ELF-1 (cell line): ENCODE measurements at places on chromosomes 5 and 9.
A peak's percentile ranks its signal among the peaks of the same experiment; 100 is the strongest.

GRCh38 chr5:68110264-68110663, 105.3 kb upstream of the PIK3R1 start:
- DNase-seq = no peak

DNA sequence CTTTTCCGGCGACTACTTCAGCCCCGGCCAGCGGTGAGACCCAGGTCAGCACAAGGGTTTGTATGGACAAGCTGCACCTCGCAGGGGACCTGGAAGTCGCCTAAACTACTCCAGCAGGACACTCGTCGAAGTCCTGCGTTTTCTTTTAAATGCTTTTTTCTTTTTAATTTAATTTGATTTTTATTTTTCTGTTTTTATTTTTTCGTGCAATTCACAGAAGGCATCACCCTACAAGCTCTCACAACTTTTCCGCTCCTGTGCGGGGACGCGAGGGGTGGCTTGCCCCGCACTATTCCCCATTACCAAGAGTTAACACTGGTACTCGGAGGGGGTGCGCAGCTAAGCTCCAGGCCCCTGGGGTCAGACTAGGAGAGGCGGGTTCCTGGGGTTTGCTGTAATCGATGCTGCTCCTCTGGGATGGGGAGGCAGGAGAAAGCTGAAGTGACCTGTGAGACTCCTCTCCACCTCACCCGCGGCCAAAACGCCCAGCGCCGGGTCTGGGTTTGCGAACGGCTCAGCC, 1.3 kb downstream of the EDIL3 start:
- DNase-seq = peak; percentile 40

GRCh38 chr5:168187614-168188013, 103.8 kb upstream of the WWC1 start:
- DNase-seq = no peak

- no peak for DNase-seq
Observed at GRCh38 chr5:67149951-67150523, 46.6 kb downstream of the CD180 start.

- DNase-seq = no peak
Observed at GRCh38 chr5:57082441-57083067, 91.3 kb upstream of the GPBP1 start.

- no peak for DNase-seq
Observed at GRCh38 chr9:89873801-89874200, 269.0 kb downstream of the GADD45G start.

- DNase-seq = peak; percentile 11
Observed at GRCh38 chr5:74401281-74401945, 239.1 kb downstream of the ENC1 start.

- no peak for DNase-seq
Observed at GRCh38 chr9:108209132-108209685, 646.6 kb downstream of the ACTL7B start.

DNA sequence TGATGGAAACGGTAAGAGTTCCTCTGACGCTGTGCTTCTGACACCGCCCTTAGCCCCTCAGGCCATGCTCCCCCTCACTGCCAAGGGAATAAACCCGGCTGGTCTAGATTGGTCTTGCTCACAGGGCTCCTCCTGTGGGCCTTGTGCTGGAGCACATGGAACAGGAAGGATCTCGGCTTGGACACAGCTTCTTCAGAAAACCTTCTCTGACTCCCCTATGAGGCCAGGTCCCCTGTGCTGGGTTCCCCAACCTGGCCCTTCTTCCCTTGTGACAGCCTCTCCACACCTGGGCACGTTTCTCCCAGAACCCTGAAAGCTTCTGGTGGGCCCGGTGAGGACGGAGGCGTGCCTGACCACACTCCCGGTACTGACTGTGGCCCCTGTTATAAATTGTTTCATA, 8.2 kb downstream of the SPATA31E1 start:
- no peak for DNase-seq

DNA sequence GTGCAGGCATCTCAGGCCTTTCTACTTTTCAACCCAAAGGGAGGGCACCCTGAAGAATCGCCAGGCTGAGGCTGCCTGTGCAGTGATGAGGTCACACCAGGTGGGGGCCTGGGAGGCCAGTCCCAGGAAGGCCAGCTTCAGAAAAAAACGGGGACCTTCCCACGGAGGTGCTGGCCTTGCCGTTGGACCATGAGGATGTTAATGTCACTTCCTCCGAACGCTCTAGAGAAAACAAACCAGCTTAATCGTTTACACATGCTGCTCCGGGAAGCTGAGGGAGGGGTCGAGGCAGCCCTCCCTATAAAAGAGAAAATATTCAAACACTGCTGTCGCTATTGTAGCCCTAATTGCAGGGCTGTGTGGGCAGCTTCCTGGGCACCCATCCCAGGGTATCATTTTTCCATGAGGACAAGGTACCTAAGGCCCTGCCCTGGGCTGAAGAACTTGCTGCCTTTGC, 27.0 kb downstream of the PTGES start:
- no peak for DNase-seq

GRCh38 chr5:13567819-13568218, 376.7 kb downstream of the DNAH5 start:
- DNase-seq = no peak

- peak; percentile 85 for DNase-seq
Observed at GRCh38 chr9:88076286-88077070, 61.8 kb downstream of the SPATA31C2 start.

GRCh38 chr9:108047264-108047663, 557.7 kb upstream of the KLF4 start:
- no peak for DNase-seq

DNA sequence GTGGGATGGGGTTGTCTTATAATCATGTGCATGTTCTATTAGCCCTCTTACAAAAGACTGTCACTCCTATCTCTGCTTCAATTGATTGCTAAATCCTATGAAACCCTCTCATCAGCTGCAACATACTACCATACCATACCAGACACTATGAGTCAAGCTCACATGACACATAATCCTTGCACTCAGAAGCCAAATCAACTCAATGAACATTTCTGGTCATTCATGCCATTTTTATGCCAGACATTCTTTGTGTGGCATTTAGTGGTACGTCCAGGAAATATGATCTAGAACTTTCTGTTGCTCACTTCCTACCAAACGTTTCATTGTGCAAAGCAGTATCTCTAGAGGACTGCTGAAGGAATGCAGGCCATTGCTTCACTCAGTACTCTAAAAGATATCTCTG, 159.2 kb upstream of the GNA14 start:
- DNase-seq = no peak

- no peak for DNase-seq
Observed at GRCh38 chr9:133750982-133751649, 13.0 kb upstream of the SARDH start.

DNA sequence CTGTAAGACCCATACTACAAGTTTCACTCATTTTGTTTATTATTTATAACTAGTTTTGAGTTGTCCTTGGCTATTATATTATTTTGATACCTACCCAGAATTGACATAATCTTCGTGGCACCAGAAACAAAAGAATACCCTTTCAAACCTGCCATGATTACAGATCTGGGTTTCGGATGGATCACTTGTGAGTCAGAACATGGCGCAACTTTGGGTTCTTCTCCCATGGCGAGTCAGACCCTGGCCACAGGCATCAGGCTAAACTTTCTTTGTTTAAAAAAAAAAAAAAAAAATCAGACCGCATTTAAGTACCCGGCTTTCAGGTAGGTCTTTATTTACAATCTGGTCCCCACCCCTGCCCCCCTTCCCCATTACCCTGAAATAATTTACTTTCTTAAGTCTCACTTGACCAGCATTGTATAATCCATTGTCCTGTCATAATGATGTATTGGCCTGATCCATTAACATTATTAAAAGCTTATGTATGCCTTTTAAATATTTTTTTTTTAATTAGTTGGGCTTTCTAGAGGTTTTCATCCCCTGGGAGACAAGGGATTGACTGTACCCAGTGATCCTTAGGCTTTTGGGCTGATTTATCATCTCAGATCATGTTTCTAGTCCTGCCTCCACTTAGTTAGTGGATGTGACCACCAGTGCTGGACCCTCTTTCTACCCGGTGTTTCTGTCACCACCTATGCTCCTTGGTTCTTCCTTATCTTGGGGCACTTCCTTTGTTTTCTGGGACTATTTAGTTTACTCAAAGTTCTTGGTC, 43.9 kb downstream of the F2RL2 start:
- no peak for DNase-seq

GRCh38 chr9:1047591-1048230, 2.4 kb upstream of the DMRT2 start:
- DNase-seq = no peak

GRCh38 chr5:105836887-105837286, 1833.8 kb downstream of the EFNA5 start:
- no peak for DNase-seq

- DNase-seq = no peak
Observed at GRCh38 chr9:28120184-28120583, 546.9 kb upstream of the C9orf72 start.

DNA sequence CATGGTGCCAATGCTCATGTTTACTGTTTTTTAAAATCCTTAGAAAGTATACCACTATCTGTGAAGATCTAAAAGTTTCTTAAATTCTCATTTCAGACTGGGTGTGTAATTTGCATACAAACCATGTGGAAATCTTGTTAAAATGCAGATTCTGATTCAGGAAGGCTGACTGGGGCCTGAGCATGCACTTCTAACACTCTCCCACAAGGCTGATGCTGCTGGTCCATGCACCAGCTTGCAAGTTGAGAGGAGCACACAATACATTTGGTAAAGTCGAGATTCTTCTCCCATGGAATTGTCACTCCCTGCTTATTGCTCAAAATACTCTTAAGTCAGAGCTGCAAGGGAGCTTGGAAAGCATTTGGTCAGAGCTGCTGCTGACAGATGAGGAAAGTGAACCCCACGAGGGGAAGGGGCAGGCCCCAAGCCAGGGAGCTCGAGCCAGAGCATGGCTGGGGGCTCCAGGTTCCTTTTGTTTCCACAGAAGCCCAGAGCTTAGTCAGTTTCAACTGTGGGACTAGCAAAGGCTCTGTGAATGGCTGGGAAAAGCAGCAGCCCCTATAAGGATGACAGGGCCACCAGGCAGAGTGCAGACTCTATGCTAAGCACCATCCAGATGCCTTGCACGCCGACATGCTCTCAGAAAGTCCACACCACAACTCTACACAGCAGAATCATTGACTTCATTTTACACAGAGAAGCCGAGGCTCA, 93.5 kb upstream of the HAND1 start:
- no peak for DNase-seq

- DNase-seq = no peak
Observed at GRCh38 chr9:137499416-137499815, 40.3 kb upstream of the NSMF start.

DNA sequence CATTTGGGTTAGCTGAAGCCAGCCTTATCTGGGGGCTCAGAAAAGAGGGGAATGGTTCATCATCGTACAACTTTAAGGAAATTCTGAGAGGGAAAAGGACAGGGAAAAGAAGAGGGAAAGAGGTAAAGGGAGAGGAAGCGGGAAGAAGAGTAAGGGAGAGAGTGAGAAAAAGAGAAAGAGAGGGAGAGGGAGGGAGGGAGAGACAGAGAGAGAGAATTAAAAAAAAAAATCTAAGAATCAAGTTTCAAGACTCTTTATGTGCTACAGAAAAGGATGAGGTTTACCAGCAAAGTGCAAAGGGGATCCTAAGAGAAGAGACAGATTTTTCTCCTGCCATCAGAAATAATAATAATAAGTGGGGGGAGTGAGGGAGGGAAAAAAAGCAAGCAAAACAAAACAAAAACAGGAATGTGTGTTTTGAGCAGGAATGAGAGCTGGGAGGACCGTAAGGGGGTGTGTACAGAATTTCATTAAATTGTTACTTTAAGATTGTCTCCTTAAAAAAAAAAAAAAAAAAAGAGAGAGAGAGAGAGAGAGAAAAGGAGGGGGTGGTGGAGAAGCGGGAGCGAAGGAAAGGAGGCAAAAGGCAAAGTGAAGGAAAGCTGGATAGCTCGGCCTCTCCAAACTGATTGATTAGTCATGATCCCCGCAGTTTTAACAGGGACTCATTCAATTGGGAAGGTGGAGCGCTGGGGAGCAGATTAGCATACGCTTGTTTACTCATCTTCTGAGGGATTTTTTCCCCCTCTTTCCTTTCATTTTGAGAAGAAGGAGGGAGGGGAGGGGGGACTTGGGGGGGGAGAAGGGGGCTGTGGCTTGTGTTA, 438 bp upstream of the PAPPA start:
- DNase-seq = peak; percentile 30

GRCh38 chr5:65383859-65384258, 97.9 kb downstream of the ADAMTS6 start:
- no peak for DNase-seq

DNA sequence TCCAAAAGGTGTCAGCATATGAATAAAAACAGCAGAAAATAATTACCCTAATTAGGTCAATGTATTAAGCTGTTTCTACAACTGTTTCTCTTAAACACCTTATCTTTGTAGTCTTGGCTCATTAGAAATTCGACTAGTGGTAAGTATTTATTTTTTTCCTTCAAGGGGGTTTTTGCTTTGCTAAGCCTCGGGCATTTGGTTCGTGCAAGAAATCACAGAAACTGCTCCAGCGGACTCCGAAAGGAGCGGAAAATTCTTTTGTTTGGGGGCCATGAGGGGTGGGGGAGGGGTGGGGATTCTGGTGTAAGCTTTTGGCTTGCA, 757 bp downstream of the ZBED3 start:
- DNase-seq = no peak

- no peak for DNase-seq
Observed at GRCh38 chr9:128768606-128769005, 3.1 kb downstream of the ZER1 start.

- DNase-seq = no peak
Observed at GRCh38 chr9:110810262-110810976, 141.8 kb downstream of the MUSK start.

- DNase-seq = no peak
Observed at GRCh38 chr9:111013707-111014106, 24.6 kb downstream of the LPAR1 start.

DNA sequence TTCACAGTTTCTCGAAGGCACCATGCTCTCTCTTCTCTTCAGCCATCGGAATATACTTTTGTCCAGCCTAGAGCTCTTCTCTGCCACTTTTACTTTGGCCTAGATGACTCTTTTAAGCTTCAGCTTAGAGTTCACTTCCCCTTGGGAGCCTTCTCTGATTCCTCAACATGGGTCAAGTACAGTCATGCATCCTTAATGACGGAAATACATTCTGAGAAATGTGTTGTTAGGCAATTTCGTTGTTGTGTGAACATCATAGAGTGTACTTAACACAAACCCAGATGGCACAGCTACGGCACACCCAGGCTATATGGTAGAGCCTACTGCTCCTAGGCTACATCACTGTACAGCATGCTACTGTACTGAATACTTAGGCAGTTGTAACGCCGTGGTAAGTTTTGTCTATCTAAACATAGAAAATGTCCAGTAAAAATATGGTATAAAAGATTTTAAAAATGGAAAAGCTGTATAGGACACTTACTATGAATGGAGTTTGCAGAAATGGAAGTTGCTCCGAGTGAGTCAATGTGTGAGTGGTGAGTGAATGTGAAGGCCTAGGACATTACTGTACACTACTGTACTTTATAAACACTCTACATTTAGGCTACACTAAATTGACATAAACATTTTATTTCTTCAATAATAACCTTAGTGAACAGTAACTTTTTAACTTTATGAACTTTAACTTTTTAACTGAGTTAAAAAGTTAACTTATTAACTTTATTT, 15.1 kb upstream of the TNFSF15 start:
- no peak for DNase-seq

DNA sequence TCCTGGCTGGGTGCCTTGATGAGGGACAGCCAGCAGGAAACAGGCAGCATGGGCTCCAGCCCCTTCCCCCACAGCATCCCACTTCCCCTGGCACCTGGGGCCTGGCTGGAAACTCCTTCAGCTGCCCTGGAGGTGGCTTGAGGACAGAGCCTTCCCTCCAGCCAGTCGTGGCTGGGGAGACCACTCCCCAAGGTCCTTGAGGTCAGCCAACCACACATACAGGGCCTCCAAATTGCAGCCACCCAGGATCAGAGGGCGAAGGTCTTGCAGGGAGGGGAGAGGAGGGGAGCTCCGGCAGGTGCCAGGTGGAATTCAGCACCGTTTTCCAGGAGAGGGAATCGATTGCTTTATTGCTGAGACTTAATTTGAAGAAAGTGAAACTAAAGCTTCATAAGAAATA, 280.4 kb downstream of the PBX3 start:
- no peak for DNase-seq
